ENCODE measurements at places on chromosomes 1 and 21. TPM values are rescaled to one million over a fixed set of nuclear protein-coding genes. Genes with fewer than 3 reads are reported as not detected.
A peak's percentile ranks its signal among the peaks of the same experiment; 100 is the strongest.

DNA sequence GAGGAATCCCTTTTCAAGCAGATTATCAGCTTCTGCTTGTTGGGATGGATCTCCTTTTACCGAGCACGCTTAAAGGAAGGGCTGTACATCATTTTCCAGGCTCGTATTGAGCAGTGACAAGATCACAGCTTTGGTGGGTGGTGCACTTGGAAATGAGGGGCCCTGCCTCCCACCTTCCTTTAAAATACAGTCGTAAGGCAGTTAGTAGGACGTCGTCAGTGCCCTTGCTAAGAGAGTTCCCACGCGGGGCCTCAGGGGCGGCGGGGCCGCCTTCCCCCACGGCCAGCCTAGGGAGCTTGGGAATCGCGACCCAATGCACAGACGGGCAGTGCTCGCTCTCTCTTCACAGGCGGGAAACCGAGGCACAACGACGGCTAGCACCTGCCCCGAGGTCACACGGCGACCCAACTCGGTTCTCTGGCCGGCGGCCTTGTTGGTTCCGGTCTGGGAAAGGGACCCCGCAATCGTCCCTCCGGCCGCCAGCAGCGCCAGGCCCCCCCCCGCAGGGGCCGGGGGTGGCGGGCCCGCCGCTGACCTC is 58.6 kb downstream of the H3-3A start:
- DNase-seq: no peak

DNA sequence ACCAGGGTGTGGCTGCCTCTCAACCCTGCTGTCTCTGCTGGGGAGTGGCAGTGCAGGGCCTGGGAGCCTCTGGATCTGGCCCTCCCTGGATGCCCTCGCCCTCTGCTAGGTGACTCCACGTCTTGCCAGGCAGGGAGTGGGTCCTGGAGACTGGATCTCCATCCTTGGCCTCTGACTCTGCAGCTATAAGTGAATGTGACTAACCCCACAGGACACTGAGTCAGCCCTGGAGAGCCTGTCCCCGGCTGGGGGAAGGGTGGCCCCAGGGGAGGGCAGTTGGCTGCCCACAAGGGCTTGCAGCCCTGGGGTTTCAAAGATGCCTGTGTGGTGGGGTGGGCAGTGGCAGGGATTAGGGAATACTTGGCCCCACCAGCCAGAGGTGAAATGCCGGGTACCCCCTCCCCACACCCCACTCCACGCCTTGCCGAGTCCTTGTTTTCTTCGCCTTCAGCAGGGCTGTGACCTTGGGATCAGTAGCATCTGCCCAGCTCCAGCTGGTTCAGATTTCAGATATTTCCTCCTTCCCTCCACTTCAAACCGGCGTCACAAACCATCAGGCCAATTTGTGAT is 1.9 kb upstream of the MYBPH start:
- DNase-seq: peak; percentile 74

DNA sequence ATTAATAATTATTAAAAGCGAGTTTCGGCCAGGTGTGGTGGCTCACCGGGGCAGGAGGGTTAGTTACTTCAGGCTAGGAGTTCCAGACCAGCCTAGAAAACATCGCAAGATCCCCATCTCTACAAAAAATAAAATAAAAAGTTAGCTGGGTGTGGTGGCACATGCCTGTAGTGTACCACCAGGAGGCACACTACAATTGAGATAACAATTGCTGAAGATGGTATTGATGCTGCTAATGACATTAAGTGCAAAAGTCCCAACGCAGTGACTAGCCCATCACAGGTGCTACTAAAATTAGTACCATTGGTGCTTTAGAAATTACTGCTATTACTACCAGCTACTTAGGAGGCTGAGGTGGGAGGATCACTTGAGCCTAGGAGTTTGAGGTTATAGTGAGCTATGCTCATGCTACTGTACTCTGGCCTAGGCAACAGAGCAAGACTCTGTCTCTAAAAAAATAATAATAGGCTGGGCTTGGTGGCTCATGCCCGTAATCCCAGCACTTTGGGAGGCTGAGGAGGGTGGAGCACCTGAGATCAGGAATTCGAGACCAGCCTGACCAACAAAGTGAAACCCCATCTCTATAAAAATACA is 156.6 kb downstream of the GREM2 start:
- no peak for DNase-seq

- DNase-seq: no peak
Observed at GRCh38 chr1:245652660-245653427, 498.1 kb downstream of the KIF26B start.

The BRINP2 gene
- under 0.01 TPM for total RNA-seq

All from RPMI7951 (cell line).